ENCODE measurements at places on chromosomes 2 and 18.
A peak's percentile ranks its signal among the peaks of the same experiment; 100 is the strongest.

DNA sequence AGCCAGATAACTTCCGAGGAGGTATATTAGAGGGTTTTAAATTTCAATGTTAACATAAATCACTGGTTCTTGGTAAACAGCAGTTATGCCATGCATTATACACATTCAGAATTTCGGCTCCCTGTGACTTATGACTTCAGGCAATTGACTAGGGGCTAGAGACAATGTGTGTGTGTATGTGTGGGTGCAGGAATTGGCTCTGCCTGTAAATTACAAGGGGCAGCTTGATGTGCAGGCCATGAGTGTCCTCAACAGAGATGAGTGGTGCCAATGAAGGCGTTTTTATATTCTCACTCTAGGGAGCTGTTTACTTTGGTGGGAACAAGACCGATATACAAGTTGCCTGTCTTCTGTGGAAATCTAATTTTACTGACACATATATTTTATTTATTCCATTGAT lies 161.6 kb downstream of the CSRNP3 start:
- DNase-seq: no peak

DNA sequence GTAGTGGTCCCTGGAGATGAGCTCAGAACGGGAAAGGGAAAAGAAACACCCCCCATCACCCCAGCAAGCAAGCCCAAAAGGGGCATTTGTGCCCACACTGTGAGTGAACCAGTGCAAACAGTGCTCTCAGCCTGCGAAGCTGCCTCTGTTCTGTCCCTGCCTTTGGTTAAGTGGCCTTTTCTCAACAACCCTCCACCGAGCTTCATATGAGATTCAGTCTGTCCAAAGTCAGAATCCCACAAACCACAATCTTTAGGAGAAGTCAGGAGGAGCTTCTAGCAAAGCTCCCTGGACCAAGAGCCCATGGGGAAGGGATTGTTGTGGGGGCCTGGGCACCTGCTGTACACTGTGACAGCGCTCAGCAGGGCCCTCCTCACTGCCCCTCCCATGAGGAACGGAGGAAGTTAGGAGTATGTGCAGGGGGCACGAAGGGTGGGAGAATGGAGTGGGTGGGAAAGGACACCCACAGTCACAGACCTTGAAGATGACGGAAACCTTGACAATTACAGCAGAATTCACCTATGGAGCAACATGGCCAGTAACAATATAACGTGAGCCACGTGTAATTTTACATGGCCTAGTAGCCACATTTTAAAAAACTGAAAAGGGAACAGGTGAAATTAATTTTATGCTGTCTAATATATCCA lies 119.5 kb downstream of the SMAD7 start:
- DNase-seq: no peak

- no peak for DNase-seq
Measured at GRCh38 chr18:11245879-11246278, 96.5 kb upstream of the PIEZO2 start.

GRCh38 chr2:105252271-105252670 lies 10.7 kb downstream of the GPR45 start:
- DNase-seq: no peak

DNA sequence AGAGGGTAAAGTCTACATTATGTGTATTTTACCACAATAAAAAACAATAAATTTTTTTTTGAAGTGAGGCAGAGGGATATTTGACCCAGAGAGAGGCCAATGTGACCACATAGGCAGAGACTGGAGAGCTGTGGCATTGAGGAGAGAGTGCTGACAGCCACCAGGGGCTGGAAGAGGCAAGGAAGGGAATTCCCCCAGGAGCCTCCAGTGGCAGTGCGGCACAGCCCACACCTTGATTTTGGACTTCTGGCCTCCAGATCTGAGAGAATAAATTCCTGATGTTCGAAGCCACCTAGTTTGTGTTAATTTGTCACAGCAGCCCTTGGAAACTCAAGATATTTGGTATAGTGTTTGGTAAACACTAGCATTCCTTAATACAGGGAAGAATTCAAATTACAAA lies 22.7 kb downstream of the ANKRD29 start:
- no peak for DNase-seq

GRCh38 chr2:127874378-127875269 lies 11.1 kb downstream of the AMMECR1L start:
- DNase-seq: no peak

GRCh38 chr2:123693836-123694235 lies 331.3 kb upstream of the CNTNAP5 start:
- no peak for DNase-seq

- peak; percentile 25 for DNase-seq
Measured at GRCh38 chr2:146927080-146927711, 917.6 kb upstream of the ACVR2A start.

- DNase-seq: no peak
Measured at GRCh38 chr2:195820373-195820772, 163.3 kb downstream of the SLC39A10 start.

GRCh38 chr2:225761396-225761795 lies 361.9 kb downstream of the NYAP2 start:
- no peak for DNase-seq

DNA sequence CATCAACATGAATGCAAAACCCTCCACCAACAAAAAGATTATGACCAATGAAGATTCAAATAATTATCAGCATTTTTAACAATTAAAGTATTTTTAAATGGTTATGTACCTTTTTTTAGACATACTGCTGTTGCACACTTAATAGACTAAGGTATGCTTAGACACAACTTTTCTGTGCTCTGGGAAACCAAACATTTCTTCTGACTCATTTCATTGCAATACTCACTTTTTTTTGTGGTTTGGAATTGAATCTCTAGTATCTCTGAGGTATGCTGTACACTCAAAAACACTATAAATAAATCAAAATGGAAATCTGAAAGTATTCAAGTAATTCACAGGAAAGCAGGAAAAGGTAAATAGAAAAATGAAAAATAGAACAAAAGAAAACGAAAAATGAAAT lies 247.9 kb upstream of the POU3F3 start:
- no peak for DNase-seq

GRCh38 chr2:237351046-237351445 lies 62.9 kb downstream of the COL6A3 start:
- no peak for DNase-seq

DNA sequence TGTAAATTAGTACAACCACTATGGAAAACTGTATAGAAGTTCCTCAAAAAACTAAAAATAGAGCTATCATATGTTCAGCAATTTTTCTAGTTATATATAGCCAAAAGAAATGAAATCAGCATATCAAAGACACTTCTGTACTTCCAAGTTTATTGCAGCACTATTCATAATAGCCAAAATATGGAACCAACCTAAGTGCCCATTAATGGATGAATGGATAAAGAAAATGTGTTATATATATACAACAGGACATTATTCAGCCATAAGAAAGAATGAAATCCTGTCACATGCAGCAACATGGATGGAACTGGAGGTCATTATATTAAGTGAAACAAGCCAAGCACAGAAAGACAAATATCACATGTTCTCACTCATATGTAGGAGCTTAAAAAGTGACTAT lies 112.6 kb downstream of the MDH1 start:
- DNase-seq: no peak

GRCh38 chr2:860259-860855 lies 90.3 kb upstream of the SNTG2 start:
- no peak for DNase-seq

GRCh38 chr2:50651676-50652075 lies 380.3 kb downstream of the NRXN1 start:
- no peak for DNase-seq

- no peak for DNase-seq
Measured at GRCh38 chr2:151808258-151809072, 19.8 kb downstream of the ARL5A start.

DNA sequence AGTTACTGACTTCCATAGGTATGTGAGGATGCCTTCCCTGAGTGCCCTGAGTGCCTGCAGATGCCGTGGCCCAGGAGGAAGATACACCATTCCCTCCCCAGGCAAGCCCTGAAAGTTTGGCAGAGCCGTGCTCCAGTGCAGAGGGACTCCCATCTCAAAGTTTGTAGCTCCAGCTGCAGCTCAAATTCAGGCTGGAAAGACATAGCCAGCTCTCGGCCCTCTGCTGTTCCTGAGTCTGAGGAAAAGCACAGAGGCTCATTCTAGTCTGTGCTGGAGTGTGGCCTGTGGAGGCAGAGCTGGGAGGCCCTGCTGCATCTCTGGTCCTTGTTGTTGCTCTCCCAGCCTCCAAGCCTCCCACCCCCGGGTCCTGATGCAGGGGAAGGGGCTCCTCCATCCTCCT lies 15.9 kb upstream of the TPO start:
- DNase-seq: no peak

GRCh38 chr2:149902081-149902480 lies 314.5 kb upstream of the MMADHC start:
- DNase-seq: no peak

GRCh38 chr18:33355756-33356155 lies 84.8 kb downstream of the CCDC178 start:
- no peak for DNase-seq

DNA sequence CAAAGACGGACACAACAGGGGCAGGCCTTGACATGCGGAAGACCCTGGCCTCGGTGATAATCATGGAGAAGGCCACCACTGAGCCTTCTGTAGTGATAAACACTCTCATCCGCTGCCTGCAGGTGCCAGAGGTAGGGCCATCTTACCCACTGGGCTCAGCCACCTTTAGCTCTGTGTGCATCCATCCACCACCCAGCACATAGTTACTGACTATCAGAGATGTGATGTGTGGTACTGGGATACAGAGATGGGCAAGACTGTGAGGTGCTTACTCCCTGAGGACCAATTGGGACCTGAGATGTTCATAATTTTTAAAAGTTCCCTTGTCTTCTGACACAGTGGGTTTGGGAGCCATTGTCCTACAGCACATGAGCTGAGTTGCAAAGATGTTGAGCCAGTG lies 1.6 kb downstream of the MROH2A start:
- no peak for DNase-seq

DNA sequence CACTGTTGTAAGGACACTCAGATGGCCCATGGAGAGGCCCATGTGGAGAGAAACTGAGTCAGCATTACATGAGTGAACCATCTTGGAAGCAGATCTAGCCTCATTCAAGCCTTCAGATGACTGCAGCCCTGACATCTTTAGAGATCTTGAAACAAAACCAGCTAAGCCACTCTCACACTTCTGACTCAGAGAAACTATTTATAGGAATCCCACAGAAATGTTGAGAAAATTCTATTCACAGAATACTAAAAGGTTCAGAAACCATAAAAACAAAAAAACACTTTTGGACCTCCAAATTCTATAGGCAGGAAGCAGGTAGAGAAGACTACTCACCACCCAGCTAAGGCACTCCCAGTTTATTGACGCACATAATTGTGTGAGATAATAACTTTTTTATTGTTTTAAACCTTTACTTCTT lies 8.7 kb downstream of the TMEM169 start:
- no peak for DNase-seq

GRCh38 chr2:228063558-228063957 lies 117.9 kb downstream of the SPHKAP start:
- no peak for DNase-seq

DNA sequence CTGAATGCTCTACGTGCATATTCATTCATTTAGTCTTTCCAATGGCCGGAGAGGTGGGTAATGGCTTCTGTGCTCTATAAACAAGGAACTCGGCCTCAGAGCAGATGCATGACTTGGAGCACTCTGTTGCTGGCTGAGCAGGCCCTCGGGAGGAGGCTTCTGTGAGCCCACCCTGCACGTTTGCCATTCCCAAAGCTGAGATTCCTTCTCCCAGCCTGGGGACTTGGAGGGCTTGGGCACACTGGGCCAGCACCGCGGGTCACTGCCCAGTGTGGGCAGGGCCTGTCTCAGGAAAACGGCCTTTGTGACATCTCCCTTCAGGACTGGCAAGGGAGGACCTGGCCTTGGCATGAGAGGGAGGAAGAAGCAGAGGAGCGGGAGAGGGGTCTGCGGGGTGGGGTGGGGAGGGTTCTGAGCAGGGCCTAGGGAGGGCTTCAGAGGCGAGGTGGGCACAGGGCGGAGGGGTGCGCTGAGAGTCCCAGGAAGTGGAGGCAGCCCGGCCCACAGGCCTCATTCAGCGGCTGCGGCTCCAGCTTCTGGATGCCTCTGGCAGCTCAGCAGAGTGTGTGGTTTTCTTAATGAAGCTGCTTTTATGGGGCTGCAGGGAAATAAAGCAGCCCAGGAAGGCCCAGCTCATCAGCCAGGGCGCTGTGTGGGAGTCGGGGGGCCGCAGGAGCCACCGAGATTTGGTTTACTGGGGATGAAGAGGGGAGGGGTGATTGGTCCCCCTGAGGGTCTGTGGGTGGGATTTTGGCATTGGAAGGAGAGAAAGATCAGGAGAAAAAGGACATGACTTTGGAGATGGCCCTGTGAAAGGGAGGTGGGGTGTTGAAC lies 51.7 kb upstream of the OTOF start:
- DNase-seq: no peak

DNA sequence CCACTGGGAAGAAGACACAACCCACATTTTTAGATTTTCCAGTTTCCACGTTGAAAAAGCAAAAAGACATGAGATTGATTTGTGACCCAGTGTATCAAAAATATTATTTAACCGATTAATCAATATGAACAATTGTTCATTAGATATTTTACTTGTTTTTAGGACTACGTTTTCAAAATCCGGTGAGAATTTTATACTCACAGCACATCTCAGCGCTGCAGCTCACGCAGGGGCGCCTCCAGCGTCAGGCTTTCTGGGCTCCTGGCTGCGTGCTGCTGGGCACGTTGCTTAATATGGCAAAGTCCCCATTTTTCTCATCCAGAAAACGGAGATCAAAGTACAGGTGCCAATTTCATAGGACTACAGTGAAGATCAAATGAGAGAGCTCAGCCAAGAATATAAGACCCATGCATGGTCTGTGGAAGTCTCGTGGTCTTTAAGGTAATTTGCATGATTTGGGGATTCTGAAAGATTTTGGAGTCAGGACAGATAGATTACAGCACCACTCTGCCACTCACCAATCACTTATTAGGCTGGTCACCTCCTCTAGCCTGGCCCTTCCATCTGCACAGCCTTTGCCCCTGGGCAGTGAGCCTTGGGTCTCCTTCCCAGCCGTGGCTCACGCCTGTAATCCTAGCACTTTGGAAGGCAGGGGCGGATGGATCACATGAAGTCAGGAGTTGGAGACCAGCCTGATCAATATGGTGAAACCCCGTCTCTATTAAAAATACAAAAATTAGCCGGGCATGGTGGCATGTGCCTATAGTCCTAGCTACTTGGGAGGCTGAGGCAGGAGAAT lies 36.2 kb downstream of the PTPN18 start:
- DNase-seq: no peak

- no peak for DNase-seq
Measured at GRCh38 chr2:127694986-127695385, 6.3 kb upstream of the SFT2D3 start.

DNA sequence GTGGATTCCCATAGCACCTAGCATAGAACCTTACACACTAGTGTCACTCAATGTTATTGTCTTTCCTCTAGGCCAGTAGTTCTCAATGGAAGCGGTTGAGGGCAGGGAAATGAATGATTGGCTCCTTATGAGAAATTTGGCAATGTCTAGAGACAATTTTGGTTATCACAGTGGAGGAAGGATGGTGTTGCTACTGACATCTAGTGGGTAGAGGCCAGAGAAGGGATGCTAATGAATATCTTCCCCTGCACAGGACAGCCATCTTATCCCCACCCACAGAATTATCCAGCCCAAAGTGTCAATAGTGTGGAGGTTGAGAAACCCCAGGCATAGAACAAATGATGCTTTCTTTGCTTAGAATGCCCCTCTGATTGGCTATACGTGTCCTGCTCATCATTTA lies 15.8 kb downstream of the C18orf63 start:
- DNase-seq: no peak

All from nucleus accumbens (tissue), 56 donors.